ENCODE measurements at places on chromosomes 1 and 21.

GRCh38 chr1:193676996-193677549 is 490.7 kb upstream of the B3GALT2 start:
- DNase-seq = no peak

DNA sequence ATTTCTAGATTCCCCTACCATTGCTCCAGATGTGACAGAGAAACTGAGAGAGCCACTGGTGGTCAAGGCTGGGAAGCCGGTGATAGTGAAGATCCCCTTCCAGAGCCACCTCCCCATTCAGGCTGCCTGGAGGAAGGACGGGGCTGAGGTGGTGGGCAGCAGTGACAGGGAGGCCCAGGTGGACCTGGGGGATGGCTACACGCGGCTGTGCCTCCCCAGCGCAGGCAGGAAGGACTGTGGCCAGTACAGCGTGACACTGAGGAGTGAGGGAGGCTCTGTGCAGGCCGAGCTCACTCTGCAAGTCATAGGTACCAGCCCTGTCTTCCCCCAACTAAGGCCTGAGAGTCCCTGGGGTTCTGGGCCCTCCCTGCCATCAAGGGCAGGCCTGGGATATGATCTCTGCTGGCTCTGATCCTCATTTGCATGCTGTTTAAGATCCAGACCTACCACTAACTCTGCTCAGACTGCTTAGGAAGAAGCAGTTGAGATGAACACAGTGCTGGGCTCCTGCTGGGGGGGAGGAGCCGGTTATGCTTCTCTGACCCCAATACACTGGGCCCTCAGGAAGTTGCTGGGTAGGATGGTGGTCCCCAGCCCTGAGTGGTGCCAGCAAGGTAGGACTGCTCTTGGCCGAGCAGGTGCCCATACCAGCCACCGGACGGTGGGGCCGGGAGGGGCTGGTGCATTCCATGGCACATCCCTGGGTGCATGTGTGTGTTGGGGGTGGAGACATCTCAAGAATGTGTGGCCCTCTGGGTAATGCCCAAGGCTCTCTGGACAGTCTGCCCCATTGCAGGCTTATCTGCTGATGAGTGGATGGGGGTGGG is 25.1 kb downstream of the IGFN1 start:
- no peak for DNase-seq

GRCh38 chr1:4397196-4397595 is 257.2 kb upstream of the AJAP1 start:
- no peak for DNase-seq

DNA sequence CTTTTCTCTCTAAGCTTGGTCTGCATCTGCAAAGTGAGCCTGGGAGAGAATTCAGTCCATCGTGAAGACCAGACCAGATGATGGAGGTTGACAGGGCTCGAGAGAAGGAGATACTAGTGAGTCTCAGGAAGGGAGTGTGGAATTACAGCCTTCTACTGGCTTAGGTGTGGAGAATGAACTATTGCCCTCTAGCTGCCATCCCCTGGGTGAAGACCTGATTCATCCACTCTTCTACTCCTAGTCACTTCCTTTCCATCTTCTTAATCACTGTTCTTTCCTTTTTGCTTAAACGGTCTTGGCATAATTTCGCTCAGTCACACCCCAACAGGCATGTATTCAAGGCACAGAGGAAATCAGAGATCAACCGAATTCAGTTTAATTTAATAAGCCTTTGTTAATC is 34.0 kb upstream of the HSD17B7 start:
- DNase-seq = no peak

GRCh38 chr1:35530946-35531345 is 26.3 kb downstream of the KIAA0319L start:
- no peak for DNase-seq

DNA sequence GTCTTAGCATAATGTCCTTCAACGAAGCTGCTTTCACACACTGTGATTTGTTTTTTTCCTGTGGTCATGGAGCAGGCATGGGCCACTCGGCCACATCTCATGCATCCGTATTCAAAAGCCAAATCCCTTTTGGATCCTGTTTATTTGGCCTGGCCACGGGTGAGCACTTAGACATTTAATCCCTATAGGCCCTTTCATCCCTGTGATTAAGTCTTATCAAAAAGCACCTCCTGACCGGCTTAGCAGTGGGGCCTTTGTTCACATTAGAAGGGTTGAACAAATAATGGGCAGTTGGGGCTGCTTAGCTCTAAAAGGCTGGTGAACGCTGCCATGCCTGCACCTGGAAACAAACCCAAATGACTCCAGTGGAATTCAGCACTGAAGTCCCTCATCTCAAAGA is 2.0 kb downstream of the KCNE2 start:
- no peak for DNase-seq

GRCh38 chr21:42570841-42571387 is 57.3 kb downstream of the SLC37A1 start:
- no peak for DNase-seq

- no peak for DNase-seq
Measured at GRCh38 chr1:12581179-12581578, 36.8 kb downstream of the DHRS3 start.

DNA sequence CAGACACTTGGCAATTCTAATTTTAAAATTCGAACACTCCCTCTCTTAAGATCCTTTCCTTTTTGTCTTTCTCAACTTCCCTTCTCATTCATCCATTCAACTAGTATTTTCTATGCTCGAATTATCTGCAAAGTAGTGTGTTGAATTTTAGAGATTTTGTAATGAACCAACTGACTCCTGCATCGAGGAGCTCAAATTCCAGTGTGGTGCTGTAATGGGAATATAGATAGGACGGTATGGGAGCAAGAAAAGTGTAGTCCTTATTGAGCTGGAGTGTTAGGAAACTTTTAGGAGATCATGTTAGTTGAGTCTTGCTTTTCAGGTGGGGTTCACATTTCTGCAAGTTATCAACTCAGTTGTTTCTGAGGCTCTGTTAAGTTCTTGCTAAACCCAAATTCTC is 897.5 kb downstream of the TTLL7 start:
- no peak for DNase-seq

- peak; percentile 24 for DNase-seq
Measured at GRCh38 chr1:233240829-233241682, 54.5 kb downstream of the PCNX2 start.

DNA sequence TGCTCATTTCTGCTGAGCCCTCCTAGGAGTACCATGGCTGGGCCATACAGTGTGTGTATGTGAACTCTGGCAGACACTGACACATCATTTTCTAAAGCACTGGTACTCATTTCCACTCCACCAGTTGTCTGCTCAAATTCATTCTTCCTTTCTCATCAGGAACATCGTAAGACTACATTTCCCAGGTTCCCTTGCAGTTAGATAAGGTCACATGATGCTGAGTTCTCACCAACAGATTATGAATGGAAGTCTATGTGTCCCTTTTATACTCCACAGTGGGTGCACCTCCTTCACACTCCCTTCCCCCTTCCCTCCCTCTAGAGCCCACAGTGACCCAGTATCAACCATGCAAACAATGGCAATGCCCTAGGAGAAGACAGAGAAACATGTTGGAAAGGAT is 38.3 kb upstream of the PAX7 start:
- DNase-seq = no peak

- DNase-seq = no peak
Measured at GRCh38 chr1:197911111-197911856, 5.9 kb upstream of the LHX9 start.

DNA sequence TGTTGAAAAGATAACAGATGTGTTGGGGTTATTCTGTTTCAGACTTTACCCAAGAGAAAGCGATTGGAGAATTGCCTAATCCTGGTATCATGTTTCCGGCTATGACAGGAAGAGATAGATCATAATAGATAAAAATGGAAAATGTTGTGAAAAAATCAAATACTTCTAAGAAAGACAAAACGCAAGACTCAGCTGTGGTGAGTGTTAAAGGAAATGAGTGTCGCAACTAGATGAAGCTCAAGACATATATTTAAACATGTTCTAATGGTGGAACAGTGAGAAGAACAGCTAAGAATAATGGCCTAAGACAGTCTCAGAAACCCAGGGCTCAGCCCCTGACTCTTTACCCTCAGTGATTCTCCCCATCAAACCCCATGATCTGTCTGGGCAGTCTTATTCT is 426.7 kb upstream of the RUNX1 start:
- DNase-seq = no peak

DNA sequence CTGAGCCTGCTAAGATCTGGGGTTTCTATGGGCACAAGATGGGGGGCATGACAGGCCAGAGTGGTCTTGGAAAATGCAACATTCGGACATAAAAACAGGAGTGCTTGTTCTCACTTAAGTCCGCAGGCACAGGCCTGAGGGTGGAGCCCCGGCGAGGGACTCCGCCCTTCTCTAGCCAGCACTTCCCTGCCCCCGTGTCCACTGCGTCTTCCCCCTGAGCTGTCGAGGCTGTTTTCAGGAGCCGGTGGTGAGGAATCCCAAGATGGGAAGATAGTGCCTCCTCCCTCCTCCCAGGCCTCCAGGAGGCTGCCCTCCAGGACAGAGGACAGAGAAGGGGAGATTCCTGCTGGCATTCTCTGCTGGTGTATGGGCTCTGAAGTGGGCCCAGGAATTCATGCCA is 105.2 kb downstream of the TLR5 start:
- no peak for DNase-seq

- no peak for DNase-seq
Measured at GRCh38 chr1:217106231-217106901, 383.1 kb upstream of the ESRRG start.

GRCh38 chr1:107900090-107900945 is 64.7 kb downstream of the VAV3 start:
- DNase-seq = no peak

DNA sequence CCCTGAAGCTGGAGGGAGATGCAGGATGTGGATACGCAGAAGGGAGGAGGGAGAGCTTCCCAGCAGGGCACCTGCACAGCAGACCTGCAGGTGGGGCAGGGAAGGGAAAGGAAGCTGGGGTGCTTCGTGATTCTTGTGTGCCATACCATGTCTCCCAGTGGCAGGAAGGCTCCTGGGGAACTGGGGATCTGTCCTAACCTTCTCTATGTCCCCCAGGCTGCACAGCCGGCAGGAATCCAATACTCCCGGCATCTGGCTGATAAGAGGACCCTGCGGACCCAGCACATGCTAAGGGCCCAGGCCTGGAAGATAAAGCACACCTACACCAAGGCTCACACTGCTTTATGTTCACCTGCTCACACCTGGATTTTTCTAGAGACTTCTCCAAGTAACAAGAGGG is 79.4 kb downstream of the ITPKB start:
- no peak for DNase-seq

GRCh38 chr1:88668405-88668804 is 15.7 kb upstream of the PKN2 start:
- DNase-seq = no peak

DNA sequence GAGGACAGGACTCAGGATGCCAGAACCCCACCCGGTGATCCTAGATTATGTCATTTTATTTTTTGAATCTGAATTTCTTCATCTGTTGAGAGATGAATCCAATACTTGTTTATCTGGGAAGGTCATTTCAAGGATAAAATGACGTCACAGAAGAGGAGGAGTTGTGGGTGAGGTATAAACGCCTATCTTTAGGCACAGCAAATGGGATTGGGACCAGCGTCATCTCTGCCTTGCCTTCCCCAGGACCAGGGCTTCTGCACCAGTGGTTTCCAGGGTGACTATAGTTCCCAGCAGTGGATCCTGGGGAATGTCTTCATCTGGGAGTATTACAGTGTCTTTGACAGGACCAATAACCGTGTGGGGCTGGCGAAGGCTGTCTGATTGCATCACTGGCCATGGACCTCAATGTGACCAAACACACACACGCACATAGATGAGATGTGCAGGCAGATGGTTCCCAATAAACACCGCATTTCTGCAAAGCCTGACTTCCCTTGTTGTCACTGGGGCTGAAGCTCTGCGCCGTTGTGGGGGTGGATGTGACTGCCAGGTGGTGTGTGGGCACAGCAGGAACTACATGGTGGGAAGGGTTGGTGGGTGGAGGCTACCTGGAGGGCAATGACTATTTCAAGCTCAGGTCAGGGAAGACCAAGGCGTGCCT is 28.1 kb downstream of the KCNA10 start:
- DNase-seq = no peak

GRCh38 chr1:40396420-40396819 is 22.9 kb downstream of the SMAP2 start:
- DNase-seq = no peak

DNA sequence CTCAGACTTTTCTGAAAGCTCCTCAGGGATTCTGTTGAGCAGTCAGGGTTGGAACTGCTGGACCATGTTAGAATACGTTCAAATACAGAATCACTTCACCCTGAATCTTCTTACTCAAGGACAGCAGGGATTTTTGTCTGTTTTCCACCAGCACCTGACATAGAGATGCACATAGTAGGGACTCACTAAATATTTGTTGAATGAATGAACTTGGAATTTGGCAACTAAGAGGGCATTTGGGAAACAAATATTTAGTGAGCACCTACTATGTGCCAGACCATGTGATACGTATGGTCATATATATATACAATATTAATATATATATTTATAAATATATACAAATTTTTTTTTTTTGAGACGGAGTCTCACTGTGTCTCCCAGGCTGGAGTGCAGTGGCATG is 4.6 kb upstream of the FBXO42 start:
- DNase-seq = no peak

- DNase-seq = no peak
Measured at GRCh38 chr1:206074839-206075238, 21.9 kb downstream of the RHEX start.

GRCh38 chr1:180482425-180483275 is 19.7 kb downstream of the ACBD6 start:
- DNase-seq = no peak

GRCh38 chr1:99170516-99170915 is 93.8 kb upstream of the PLPPR4 start:
- DNase-seq = no peak

DNA sequence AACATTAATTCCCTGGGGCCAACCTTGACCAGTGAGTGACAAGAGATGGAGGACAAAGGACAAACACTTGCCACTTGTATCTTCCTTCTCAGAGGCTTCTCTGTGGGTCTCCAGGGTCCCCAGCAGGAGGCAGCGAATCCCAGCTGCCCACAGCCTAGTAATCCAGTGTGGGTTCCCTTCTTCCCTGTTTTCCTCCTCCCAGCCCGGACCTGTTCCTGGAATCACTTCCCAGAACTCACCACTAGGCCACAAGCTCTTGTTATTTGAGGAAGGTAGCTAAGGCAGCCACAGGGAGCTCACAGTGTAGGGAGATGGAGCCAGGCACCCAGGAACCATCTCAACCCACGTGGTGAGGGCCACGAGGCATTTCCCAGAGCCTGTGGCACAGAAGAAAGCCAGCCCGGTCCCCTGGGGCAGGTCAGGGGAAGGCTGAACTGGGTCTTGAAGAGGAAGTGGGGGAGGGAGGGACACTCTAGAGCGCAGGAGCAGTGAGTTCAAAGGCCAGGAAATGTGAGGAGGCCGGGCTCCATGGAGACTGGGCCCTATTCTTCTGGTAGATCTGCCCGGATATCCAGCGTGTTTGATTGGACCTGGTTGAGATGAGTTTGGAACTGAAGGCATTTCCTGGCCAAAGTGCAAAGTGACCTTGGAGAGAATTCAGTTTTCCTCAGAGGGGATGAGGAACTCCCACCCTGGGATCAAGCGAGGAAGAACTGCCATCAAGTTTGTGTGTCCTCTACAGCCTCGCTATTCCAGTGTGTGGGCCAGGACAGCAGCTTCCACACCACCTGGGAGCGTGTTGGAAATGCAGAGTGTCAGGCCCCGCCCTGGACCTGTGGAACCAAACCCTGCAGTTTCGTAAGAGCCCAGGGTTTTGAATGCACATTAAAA is 20.3 kb upstream of the C2CD2 start:
- no peak for DNase-seq

All from CD4-positive, alpha-beta T cell treated with Interleukin-15 for 1 hour (primary cell).